ENCODE measurements at places on chromosomes 11 and 22.

GRCh38 chr11:56885177-56885576 is 103.5 kb upstream of the OR5AK2 start:
- no peak for DNase-seq

GRCh38 chr22:39910876-39911613 is 10.2 kb downstream of the GRAP2 start:
- DNase-seq: no peak

- no peak for DNase-seq
These were observed 8.1 kb downstream of the SSTR3 start for GRCh38 chr22:37204045-37204655.

GRCh38 chr11:553988-554340 is 6.6 kb downstream of the LMNTD2 start:
- DNase-seq: no peak

- no peak for DNase-seq
These were observed 5.6 kb downstream of the CLDN5 start for GRCh38 chr22:19518635-19519034.

GRCh38 chr11:27274854-27275395 is 88.1 kb downstream of the CCDC34 start:
- no peak for DNase-seq

Measured in hypothalamus (tissue), 51 donors.